Renal cortex interstitium (tissue), 15 donors: ENCODE measurements at places on chromosomes 16 and 17.

DNA sequence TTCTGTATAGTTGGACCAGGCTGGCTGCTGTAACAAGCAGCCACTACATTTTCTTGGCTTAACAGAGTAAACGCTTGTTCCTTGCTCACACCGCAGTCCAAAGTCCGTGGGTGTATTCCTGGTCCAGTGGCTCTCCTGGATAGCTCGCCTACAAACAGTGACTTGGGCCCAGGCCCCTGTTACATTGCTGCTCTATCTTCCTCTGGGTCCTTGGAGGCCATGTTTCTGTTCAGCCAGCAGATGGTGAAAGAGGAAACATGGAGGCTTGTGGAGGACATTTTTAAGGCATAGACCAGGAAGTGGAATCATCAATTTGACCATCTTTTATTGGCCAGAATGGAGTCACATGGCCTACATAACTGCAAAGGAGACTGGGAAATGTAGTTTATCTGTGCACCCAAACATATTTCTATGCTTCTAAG, 55.1 kb downstream of the ATP2C2 start:
- DNase-seq = no peak

DNA sequence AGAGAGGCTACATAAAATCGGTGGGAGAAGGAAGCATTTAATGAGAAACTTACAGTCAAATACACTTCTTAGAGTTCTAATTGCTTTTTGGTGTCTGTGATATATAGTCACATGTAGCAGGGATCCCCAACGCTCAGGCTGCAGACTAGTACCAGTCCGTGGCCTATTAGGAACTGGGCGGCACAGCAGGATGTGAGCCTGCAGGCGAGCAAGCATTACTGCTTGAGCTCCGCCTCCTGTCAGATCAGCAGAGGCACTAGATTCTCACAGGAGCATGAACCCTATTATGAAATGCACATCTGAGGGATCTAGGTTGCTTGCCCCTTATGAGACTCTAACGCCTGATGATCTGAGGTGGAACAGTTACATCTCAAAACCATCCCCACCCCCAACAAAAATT, 158.5 kb downstream of the TANC2 start:
- DNase-seq = no peak

- no peak for DNase-seq
These were observed 15.0 kb downstream of the HNF1B start for GRCh38 chr17:37729905-37730304.

- DNase-seq = no peak
These were observed 60.8 kb downstream of the WDR45B start for GRCh38 chr17:82587234-82588086.

- no peak for DNase-seq
These were observed 106.8 kb downstream of the CCDC182 start for GRCh38 chr17:57638284-57638683.

- no peak for DNase-seq
These were observed 110.0 kb upstream of the PSMD7 start for GRCh38 chr16:74186561-74186971.

- no peak for DNase-seq
These were observed 4.7 kb upstream of the SLC13A2 start for GRCh38 chr17:28468781-28469180.
